ENCODE measurements at places on chromosomes 6 and 20. TPM values are rescaled to one million over a fixed set of nuclear protein-coding genes. Genes with fewer than 3 reads are reported as not detected.
A peak's percentile ranks its signal among the peaks of the same experiment; 100 is the strongest.

DNA sequence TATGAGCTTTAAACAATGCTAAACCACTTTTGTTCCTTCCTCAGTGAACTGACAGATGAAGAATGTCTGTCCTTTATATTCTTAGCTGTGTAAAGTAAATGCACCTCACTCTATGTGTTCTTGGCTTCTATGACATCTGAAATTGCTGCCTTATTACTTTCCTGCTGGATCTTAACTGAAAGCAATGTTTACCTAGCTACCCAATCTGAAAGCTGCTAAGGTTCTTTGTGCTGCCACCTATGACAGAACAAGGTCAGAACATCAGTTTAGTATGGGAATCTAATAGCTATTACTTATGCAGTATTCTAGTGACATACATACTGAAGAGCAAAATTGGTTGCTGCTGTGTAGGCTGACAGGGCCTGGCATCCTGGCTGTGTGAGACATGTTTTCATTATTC lies 444.1 kb downstream of the KHDRBS2 start:
- DNase-seq: no peak

- no peak for DNase-seq
These were observed 82.1 kb downstream of the KCNB1 start for GRCh38 chr20:49400410-49400809.

DNA sequence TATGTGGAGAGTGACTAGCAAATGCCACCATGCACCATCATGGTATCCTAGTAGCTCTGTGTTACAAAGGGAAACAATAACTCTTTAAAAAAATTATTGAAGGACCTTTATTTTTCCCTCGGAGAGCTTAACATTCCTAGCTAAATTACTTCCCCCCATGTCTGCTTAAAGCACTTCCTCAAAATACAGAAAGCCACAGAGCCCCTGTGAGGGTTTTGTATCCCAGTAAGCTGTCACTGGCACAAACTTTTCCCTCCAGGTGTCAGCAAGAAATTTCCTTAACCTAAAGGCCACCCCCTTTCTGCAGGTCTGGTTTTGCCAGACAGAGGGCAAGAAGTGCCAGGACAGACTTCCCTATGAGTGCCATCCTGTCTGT lies 340.0 kb upstream of the PRDM1 start:
- no peak for DNase-seq

GRCh38 chr6:31142361-31142761 lies 3.5 kb upstream of the PSORS1C2 start:
- no peak for DNase-seq

GRCh38 chr6:119352001-119352400 lies 2.4 kb upstream of the MAN1A1 start:
- no peak for DNase-seq

DNA sequence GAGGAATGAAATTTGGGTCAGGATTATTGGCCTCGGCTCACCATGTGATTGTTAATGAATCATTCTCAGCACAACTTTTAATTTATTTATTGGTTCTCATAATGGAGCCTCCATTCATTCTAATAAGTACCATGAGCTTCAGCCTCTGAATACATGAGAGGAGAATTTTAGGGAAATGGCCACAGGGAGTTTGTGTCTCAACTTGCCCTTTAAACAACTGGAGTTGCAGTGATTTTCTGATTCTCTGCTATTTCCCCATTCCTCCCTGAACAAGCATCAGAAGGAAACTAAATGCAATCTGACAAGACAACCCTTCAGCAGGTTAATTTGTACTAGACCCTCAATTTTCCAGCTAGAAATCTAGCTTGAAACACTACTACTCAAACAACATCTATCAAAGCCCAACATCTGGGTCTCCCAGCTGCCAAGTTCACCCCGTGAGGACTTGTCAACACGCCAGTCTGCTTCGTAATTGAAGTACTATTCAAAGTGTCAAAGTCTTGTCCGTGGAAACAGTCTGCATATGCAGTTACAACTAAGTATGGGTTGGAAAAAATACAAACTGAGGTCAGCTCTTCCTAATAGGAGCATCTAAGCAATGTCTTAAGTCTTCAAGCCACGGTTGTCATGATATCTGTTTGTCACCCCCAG lies 235.4 kb downstream of the CDH4 start:
- DNase-seq: no peak

DNA sequence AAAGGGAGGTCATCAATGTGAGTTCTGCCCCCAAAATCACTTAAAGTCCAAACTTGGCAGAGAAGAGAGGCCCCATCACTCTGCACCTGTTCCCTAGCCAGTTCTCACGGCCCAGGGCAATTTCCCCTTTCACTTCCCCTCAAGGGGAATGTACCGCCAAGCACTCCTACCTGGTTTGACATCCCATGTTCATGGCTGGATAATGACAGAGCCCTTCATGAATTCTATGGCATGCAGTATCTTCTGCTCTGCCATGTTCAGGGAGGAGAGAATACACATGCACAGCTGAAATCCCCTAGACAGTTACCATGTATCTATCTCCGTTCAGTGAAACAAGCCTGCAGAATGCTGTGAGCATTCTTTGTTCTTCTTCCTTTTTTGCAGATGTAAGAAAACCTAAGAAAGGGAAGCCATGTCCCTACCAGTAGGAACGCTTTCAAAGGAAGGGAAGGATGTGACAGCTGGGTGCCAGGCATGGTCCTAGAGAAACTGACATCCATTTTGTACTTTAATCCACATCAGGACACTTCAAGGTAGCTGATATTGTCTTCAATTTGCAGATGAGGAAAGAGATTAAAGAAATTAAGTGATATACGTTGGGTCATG lies 79.8 kb upstream of the ARID1B start:
- DNase-seq: no peak

DNA sequence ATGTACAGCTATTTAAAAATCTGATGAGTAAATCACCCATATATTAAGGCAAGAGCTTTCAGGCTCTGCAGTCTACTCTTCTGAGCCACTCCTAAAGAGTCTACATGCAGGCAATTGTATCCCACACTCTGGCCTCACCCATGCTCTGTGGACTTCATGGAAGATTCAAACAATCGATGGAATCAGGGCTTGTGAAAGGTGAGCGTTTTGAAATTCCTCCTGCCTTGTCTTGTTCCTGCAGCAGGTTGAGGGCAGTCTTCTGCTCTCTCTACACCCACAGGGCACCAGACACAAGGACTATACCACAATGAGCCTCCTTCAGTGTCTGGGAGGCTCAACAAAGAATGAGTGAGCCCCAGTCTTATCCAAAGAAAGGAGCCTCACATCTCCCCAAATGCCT lies 51.1 kb downstream of the TBC1D7 start:
- DNase-seq: no peak

GRCh38 chr20:18011482-18011881 lies 42.7 kb downstream of the MGME1 start:
- no peak for DNase-seq

DNA sequence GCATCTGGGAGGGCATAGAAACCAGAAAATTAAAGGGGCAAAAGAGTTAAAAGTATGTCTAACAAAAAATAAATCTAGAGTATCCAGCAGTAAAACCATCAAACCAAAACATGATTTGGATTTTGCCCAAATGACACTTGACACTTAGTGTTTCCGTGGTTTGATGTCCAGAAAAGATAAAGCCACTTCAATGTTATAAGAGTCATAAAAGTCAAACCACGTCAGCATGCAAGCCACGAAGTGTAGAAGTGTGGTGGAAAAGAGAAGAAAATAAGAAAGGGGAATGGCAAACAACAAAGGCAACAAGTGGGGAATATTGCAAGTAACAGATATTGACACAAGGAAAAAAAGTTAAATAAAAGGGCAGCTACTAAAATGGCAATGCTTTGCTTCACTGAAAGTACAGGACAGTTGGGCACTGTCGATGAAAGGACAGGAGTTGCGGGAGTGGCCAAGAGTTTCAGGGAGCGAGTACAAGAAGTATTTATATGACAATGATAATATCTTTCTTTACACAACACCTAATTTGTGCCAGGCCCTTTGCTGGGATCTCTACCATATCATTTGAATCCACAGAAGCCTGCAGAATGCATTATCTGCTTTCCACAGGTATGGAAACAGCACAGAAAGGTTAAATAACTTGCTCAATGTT lies 6.3 kb upstream of the HDDC2 start:
- no peak for DNase-seq

- DNase-seq: no peak
These were observed 13.4 kb upstream of the LY86 start for GRCh38 chr6:6575143-6575542.

DNA sequence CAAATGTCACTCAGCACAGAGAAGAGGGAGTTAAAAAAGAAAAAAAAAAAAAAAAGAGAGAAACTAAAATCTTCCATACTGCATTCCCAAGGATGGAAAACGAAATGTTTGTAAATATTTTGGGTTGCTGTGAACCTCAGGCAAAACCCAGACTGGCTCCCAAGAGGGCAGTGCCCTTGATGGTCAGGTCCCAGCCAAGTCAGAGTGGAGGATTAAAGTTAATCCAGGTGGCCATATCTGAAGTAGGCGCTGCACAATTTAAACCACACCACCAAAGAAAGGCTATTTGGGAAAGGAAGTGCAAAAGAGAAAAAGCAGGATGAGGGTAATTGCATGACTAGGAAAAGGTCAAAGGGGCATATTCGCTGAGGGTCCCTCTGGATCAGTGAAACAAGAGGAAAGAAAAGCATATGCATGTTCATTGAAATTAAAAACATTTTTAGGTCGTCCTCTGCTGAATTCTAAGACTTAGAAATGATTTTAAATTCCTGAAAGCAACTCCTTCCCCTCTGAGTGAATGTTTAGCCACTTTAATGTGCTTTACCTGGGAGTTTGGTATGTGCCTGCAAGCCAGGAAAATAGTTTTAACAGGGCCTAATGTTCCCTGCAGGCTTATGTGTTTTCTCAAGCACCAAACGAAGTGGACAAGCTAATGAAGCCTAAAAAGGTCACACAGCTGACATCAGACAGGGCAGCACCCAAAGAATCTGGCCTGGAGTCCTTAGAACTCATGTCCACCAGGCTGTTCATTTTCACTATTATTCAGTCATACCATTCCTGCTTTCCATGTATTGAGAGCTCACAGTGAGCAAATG lies 159.1 kb downstream of the HACE1 start:
- DNase-seq: peak; percentile 40

GRCh38 chr20:53829724-53830521 lies 236.3 kb upstream of the ZNF217 start:
- no peak for DNase-seq

DNA sequence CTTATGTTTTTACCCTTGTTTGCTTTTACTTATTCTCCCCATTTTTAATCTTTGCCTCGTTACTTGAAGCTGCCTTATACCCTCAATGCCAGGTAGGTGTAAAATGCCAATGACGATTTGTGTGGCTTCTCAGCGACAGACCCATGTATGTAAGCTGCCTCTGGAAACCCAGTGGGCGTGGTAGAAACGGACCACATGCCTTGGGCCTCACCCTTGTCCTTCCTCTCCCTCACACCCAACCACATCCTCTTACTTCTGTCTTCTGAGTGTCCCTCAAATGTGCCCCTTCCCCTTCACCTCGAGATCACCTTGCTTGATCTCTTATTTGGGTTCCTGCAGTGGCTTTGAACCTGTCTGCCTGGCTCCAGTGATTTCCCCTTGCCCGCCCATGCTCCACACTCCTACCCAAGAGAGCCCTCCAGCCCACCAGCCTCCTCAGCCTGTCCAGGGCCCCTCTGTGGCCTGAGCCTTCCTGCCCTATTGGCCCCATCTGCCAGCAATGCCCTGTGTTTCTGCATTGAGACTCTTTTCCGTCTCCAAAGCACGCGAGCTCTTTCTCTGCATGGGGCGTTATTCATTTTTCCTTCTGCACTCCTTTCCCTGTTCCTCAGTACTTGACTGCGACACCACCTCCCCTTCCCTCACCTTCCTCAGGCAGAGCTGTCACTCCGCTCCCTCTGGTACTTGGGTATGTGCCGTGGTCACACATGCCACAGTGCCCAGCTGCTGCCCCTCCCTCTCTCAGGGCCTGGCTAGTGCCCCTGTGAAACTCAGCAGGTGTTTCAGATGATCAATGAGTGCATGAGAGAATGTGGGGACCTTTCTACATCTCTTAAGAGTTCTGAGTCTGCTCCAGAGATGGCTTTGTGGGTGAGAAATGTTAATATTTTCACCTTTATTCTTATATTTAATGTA lies 115.4 kb downstream of the SLX4IP start:
- no peak for DNase-seq

- DNase-seq: no peak
These were observed 428.4 kb upstream of the CHD6 start for GRCh38 chr20:42046371-42047085.

GRCh38 chr20:37238935-37239451 lies 22.6 kb downstream of the GHRH start:
- DNase-seq: no peak

- DNase-seq: no peak
These were observed 211.4 kb downstream of the FUT9 start for GRCh38 chr6:96227135-96227534.

HLA-DOB gene
- 0.19 TPM for polyA plus RNA-seq

BPI gene
- polyA plus RNA-seq: 1.4 TPM

TRIM15 gene
- polyA plus RNA-seq: 0.22 TPM

TMEM217 gene
- polyA plus RNA-seq: 1.7 TPM
